ENCODE measurements at places on chromosomes 6 and 20. TPM values are rescaled to one million over a fixed set of nuclear protein-coding genes. Genes with fewer than 3 reads are reported as not detected.

Gene FAM209A
- total RNA-seq = not detected

Gene OVOL2
- total RNA-seq = 2.1 TPM

Gene ASIP
- total RNA-seq = not detected

Gene IMPG1
- total RNA-seq = 0.30 TPM

GRCh38 chr20:46099491-46100287, 9.9 kb upstream of the NCOA5 start:
- no peak for DNase-seq

- no peak for DNase-seq
Observed at GRCh38 chr6:56026455-56027180, 151.2 kb upstream of the BMP5 start.

DNA sequence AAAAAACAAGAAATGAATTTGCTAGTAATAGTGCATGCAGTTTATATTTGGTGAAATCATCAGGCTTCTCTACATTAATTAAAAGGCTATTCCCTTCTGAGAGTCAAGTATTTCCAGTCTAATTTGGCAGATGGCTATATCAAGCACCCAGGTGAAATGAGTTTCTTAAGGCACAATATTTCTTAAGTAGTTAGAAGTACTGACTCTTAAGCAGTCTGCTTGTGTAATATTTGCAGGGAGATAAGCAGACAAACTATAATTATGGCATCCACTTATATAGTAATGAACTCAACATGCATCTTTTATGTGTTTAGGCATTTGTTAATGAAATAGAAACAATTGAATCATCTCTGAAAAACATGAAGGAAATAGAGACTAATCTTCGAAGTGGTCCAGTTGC, 189.2 kb downstream of the UTRN start:
- no peak for DNase-seq

- no peak for DNase-seq
Observed at GRCh38 chr6:6331946-6332601, 11.6 kb upstream of the F13A1 start.

GRCh38 chr6:135185483-135185882, 4.4 kb downstream of the MYB start:
- DNase-seq = no peak
